Activated CD8-positive, alpha-beta T cell treated with anti-CD3 and anti-CD28 coated beads for 36 hours (primary cell): ENCODE measurements at places on chromosomes 4 and X.

DNA sequence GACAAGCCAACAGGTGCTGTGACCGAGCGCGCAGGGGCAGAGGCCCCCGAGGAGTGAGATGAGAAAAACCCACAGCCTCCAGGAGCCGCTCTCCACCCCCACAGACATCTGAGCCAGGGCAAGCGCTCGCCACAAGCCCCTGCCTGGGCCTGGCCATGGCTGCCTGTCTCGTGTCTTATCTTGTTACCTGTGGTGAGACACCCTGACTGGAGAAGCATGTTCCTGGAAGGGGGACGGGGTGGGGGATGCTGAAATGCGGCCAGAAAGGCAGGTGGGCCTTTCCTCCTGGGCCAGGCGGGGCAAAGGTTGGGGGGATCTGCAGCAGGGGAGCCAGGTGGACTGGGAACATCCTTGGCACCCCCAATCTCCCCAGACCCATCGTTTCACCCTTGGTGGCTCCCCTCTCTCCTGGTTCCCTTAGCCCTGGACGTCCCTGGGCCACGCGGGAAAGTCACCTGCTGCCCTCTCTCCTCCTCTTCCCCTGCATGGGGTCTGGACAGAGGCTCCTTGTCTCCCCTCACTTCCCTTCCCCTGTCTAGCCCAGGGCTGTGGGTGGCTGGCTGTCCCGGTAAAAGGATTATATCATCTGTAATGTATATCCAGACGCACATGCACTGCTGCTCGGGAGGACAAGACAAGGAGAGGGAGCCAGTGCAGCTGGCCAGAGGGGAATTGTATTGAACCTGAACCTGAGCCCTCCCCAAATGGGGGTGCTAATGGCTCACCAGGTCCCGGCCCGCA is 8.4 kb upstream of the DUSP9 start:
- H3K27ac ChIP-seq, result no peak overlapping the region
- H3K4me1 ChIP-seq, result peaks cover 5% of the 10 kb centered on the region
- no peak for DNase-seq
- no peaks in the 10 kb centered on the region for H3K36me3 ChIP-seq
- H3K27me3 ChIP-seq, result peaks cover 19% of the 10 kb centered on the region
- H3K4me3 ChIP-seq, result no peak overlapping the region

- H3K27me3 ChIP-seq, result peaks cover 2% of the 10 kb centered on the region
- H3K4me1 ChIP-seq, result no peaks in the 10 kb centered on the region
- DNase-seq, result peak; percentile 65
Observed at GRCh38 chrX:140057001-140057411, 91.7 kb upstream of the CXorf66 start.

DNA sequence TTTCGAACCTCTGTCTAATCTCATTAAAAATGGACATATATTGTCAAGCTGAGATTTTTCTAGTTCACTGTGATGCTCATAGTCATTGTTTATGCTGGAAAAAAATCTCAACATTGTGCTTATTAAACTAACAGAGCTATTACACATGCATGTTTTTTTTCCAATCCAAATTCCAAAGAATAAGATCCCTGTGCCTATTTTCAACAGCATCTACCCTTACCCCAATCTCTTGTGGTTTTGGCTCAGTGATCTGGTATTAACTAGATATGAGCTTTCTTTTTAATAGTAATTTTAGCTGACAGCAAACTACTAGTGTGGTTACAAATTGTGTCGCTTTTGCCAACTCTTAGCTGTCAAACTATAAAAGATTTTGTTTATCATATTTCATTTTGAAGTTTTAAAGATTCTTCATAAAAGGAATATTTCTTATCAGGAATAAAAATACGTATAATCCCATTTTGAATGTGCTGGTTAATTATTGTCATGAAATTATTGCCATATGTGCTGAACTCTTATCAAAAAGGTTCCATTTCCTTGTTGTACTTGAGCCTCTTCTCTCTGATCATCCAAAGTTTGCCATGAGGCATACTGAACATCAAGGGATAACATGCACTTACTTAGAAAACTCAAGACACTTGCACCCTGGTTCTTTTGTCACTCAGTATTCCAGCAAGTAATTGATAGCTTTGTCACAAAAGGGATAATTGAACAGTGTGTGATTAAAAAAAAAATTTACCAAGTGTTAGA is 241.2 kb downstream of the ARHGAP24 start:
- H3K4me3 ChIP-seq, result no peak overlapping the region
- H3K36me3 ChIP-seq, result no peaks in the 10 kb centered on the region
- no peak overlapping the region for H3K27ac ChIP-seq

DNA sequence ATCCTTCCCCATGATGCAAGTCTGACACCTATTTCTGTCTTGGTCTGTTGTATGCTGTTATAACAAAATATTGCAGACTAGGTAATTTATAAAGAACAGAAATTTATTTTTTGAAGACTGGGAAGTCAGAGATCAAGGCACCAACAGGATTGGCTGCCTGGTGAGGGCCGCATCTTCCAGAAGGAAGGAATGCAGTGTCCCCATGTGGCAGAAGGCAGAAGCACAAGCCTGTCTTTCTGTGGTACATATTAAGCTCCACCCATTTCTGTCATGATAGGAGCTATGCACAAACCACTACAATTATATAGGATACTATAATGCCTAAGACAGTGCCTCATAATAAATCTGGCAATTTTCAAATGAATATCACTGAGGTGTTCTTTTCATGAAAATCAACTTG is 502.3 kb upstream of the DIAPH2 start:
- H3K36me3 ChIP-seq, result no peaks in the 10 kb centered on the region
- H3K27ac ChIP-seq, result no peak overlapping the region
- no peaks in the 10 kb centered on the region for H3K27me3 ChIP-seq
- H3K4me1 ChIP-seq, result no peaks in the 10 kb centered on the region
- no peak overlapping the region for H3K4me3 ChIP-seq

GRCh38 chr4:15410750-15411149 is 17.1 kb upstream of the C1QTNF7 start:
- H3K27me3 ChIP-seq, result no peaks in the 10 kb centered on the region
- H3K36me3 ChIP-seq, result no peaks in the 10 kb centered on the region
- peak overlapping the region; percentile 58 for H3K4me3 ChIP-seq
- H3K4me1 ChIP-seq, result peaks cover 41% of the 10 kb centered on the region

- peaks cover 8% of the 10 kb centered on the region for H3K4me1 ChIP-seq
- no peak for DNase-seq
- H3K36me3 ChIP-seq, result no peaks in the 10 kb centered on the region
- H3K4me3 ChIP-seq, result no peak overlapping the region
Observed at GRCh38 chr4:176125063-176125462, 59.4 kb downstream of the WDR17 start.

DNA sequence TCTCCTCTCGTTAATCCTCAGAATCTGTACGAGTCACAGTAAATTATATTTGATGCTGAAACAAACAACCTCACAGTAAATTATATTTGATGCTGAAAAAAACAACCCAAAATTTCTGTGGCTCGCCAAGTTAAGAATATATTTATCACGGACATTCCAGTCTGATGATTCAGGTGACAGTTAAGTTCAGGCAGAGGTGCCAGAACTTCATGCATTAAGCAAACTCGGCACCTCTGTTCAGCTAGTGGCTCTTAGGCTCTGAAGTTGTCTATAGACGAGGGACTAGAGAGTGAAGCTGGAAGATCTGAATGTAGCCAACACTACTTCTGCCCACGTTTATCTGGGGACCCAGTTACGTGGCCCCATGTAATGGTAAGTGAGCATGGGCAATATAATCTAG is 132.2 kb upstream of the AGA start:
- DNase-seq, result no peak
- no peaks in the 10 kb centered on the region for H3K27me3 ChIP-seq
- no peaks in the 10 kb centered on the region for H3K36me3 ChIP-seq
- H3K4me3 ChIP-seq, result no peak overlapping the region
- H3K27ac ChIP-seq, result no peak overlapping the region
- H3K4me1 ChIP-seq, result no peaks in the 10 kb centered on the region

DNA sequence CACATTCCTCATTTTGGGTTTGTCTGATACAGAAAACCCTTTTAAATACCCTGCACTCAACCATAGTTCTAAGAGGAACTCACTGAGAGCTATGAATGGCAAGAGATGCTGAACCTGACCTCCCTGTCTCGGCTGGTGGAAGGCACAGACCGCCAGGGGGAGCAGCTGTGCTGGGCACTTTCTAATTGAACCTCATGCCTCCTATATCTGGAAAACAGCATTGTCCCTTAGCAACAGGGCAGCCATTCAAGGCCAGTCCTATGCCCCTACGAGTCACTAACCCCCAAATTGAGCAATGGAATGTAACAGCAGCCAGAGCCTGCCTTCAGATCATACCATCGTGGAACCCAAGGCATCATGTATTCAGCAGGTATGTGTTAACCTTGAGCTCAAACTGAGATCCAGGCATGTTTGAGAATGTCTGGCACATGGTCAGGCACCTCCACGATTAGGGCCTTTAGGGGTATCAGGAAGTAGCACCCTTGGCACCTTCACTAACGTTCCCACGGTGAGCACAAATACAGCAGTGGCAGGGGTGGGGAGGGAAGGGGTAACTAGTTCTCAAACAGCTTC is 5.1 kb downstream of the USP27X start:
- DNase-seq, result peak; percentile 77
- H3K27me3 ChIP-seq, result no peaks in the 10 kb centered on the region

DNA sequence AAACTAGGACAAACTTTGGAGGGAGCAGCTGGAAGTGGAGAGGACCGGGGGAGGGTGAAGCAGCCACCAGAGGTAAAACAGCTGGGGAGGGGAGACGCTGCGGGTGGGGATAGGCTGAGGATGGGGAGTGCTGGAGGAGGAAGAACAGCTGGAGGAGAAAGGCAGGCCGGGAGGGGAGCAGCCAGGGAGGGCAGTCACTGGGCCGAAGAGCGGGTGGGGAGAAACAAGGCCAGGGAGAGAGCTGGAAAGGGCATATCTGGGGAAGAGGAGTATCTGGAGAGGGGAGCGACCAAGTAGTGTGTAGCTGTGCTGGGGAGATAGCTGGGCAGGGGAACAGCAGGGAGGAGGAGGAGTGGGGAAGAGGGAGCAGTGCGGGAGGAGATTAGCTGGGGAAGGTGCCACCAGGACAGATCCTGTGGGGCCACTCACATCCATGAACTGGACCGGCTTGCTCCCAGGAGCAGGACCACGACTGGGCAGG is 2.7 kb downstream of the SLC38A5 start:
- H3K27ac ChIP-seq, result peak overlapping the region; percentile 92
- no peak for DNase-seq

- no peak overlapping the region for H3K27ac ChIP-seq
- no peaks in the 10 kb centered on the region for H3K27me3 ChIP-seq
- DNase-seq, result no peak
- no peaks in the 10 kb centered on the region for H3K4me1 ChIP-seq
- H3K36me3 ChIP-seq, result no peaks in the 10 kb centered on the region
- no peak overlapping the region for H3K4me3 ChIP-seq
Observed at GRCh38 chr4:162422312-162422711, 258.5 kb upstream of the FSTL5 start.

- H3K4me3 ChIP-seq, result no peak overlapping the region
- no peaks in the 10 kb centered on the region for H3K36me3 ChIP-seq
- no peak for DNase-seq
- H3K27me3 ChIP-seq, result no peaks in the 10 kb centered on the region
Observed at GRCh38 chr4:189293459-189293858, 647.2 kb upstream of the FRG1 start.

- no peaks in the 10 kb centered on the region for H3K36me3 ChIP-seq
- no peak for DNase-seq
- no peaks in the 10 kb centered on the region for H3K4me1 ChIP-seq
Observed at GRCh38 chr4:37014584-37014983, 230.0 kb upstream of the NWD2 start.

- H3K4me1 ChIP-seq, result no peaks in the 10 kb centered on the region
- H3K27me3 ChIP-seq, result no peaks in the 10 kb centered on the region
- H3K27ac ChIP-seq, result no peak overlapping the region
Observed at GRCh38 chr4:122946142-122946541, 23.7 kb upstream of the NUDT6 start.

DNA sequence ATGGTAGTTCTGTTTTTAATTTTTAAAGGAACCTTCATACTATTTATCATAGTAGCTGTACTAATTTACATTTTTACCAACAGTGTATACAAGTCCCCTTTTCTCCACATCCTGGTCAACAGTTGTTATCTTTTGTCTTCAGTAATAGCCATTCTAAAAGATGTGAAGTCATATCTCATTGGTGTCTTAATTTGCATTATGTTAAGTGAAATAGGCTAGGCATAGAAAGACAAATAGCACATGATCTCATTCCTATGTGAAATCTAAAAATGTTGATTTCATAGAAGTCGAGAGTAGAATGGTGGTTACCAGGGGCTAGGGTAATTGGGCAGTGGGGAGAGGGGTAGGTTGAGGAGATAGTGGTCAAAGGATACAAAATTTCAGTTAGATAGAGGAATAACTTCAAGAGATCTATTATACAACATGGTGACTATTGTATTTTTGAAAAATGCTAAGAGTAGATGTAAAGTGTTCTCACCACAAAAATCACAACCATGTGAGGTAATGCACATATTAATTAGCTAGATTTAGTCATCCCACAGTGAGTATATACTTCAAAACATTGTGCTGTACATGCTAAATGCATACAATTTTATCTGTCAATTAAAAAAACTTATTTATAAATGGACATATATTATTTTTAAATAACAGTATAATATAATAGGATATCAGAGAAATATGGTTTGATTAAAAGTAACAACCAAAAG is 58.9 kb downstream of the DIAPH2 start:
- H3K36me3 ChIP-seq, result no peaks in the 10 kb centered on the region
- H3K27me3 ChIP-seq, result no peaks in the 10 kb centered on the region
- H3K27ac ChIP-seq, result no peak overlapping the region
- no peak overlapping the region for H3K4me3 ChIP-seq
- no peaks in the 10 kb centered on the region for H3K4me1 ChIP-seq

DNA sequence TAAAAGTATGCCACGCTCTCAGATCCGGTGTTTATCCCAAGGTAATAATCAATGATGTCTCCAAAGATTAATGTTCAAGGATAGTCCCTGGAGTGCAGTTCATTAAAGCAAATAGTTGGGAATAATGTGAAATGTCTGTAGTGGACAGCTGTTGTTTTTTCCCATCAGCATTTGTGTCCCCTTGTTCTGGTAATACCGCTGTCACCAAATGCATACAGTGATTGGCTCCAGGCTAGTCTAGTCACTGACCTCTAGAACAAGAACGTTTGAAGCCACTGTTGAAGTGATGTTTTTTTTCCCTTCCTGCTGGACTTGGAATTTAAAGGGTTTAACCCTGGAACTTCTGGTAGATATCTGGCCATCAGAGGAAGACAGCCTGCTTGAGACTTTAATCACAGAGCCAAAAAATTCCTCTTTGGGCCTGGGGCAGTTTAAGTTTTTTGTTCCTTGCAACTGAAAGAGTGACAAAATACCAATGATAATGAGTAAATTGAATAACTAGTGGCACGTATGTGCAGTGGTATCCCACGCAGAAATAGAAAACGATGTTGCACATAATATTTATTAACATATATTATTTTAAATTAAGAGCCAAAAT is 30.6 kb downstream of the HSD17B11 start:
- no peak overlapping the region for H3K27ac ChIP-seq
- no peak for DNase-seq
- no peaks in the 10 kb centered on the region for H3K4me1 ChIP-seq
- no peaks in the 10 kb centered on the region for H3K27me3 ChIP-seq

DNA sequence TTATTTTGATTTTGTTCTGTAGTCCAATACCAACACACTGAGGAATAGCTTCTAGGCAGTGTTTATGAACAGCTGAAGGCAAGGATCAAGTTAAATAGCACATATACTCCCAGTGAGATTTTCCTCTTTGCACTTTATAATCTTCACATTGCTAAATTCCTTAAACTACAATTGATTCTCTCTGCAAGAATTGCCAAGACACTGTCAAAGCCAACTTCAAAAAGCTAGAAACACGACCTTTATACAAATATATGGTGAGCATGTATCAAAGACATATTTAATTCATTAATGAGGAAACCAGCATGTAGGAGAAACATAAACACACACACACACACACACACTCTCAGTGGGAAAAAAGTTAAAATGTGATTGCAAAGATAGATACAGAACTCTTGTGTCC is 86.4 kb upstream of the FAM9C start:
- H3K4me1 ChIP-seq, result peaks cover 41% of the 10 kb centered on the region
- no peak overlapping the region for H3K27ac ChIP-seq
- no peaks in the 10 kb centered on the region for H3K36me3 ChIP-seq
- H3K4me3 ChIP-seq, result no peak overlapping the region
- no peak for DNase-seq
